Stimulated activated CD4-positive, alpha-beta T cell treated with anti-CD3 and anti-CD28 coated beads, Interleukin-1b, Interleukin-23, amount 100 ng/mL, for 24 hours (primary cell): ENCODE measurements at places on chromosomes 7 and 10.

- no peak for DNase-seq
Measured at GRCh38 chr7:17007841-17008240, 126.1 kb upstream of the AGR3 start.

GRCh38 chr7:128351296-128352152, 7.8 kb upstream of the RBM28 start:
- DNase-seq = no peak

- DNase-seq = no peak
Measured at GRCh38 chr7:37041461-37041860, 317.2 kb upstream of the AOAH start.

GRCh38 chr10:30987463-30987862, 44.2 kb downstream of the ZNF438 start:
- DNase-seq = no peak

GRCh38 chr10:30017556-30017955, 41.8 kb downstream of the JCAD start:
- no peak for DNase-seq

- no peak for DNase-seq
Measured at GRCh38 chr7:97133159-97133558, 15.7 kb downstream of the SDHAF3 start.

GRCh38 chr10:97280783-97281182, 11.7 kb downstream of the ARHGAP19 start:
- DNase-seq = no peak

- no peak for DNase-seq
Measured at GRCh38 chr10:88944813-88945212, 7.8 kb downstream of the ACTA2 start.

- DNase-seq = no peak
Measured at GRCh38 chr10:86657011-86657395, 2.7 kb downstream of the OPN4 start.

- DNase-seq = no peak
Measured at GRCh38 chr7:150867605-150868004, 15.3 kb downstream of the AOC1 start.

- no peak for DNase-seq
Measured at GRCh38 chr10:112539340-112539739, 92.3 kb downstream of the VTI1A start.

GRCh38 chr10:12129222-12130111, at the start of gene SEC61A2:
TSS of gene SEC61A2 (plus strand) at chr10:12129677. CDS start at chr10:12129788, 111 bp downstream.
- DNase-seq = peak; percentile 98

DNA sequence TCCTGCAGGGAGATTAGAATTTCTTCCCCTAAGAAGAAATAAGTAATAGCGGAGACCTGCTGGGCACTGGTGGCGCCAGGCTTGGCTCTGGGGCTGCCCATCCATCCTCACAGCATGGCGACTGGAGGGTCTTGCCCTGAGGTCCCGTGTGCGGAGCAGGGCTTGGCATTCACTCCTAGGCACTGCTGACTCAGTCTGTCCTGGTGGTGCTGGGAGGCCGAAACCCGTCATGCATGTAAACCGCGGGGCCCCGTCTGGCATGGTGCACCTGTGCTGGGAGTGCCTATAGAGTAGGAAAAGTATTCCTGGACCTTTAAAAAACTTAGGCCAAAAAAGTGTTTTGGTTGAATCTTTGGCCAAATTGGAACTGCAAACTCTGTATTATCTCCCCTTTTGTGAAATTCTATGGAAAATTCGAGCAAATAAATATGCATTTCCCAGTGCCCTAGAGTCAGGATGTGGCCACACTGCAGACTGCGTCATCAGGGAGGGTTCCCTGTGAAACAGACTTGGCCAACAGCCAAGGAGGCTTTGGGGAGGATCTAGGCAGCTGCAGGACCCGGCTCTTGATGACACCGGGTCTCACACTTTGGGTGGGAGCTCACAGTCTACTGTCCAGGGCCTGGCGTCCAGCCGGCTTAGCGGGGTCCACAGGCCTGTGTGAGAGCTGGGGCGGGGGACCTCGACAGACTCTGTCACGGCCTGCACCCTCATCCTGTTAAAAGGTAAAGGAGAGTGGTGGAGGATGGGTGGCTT, 122.3 kb downstream of the VIPR2 start:
- no peak for DNase-seq

- no peak for DNase-seq
Measured at GRCh38 chr10:102705531-102705930, 8.7 kb downstream of the ARL3 start.

DNA sequence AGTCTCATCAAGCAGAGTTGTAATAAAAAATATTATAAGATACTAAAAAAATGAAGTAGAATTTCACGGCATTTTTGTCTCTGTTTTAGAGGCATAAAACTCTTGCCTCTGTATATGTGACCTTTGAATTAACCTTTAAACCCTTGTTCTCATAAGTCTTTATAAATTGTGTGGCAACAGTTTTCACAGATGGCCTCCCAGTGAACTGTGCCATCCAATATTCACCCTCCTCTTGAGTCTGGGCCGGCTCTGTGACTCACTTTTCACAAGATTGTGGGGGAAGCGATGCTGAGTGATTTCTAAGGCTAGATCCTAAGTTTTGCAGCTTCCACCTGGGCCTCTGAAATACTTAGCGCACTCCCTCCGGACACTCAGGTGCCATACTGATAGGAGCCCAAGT, 4.6 kb upstream of the USP6NL start:
- DNase-seq = no peak

DNA sequence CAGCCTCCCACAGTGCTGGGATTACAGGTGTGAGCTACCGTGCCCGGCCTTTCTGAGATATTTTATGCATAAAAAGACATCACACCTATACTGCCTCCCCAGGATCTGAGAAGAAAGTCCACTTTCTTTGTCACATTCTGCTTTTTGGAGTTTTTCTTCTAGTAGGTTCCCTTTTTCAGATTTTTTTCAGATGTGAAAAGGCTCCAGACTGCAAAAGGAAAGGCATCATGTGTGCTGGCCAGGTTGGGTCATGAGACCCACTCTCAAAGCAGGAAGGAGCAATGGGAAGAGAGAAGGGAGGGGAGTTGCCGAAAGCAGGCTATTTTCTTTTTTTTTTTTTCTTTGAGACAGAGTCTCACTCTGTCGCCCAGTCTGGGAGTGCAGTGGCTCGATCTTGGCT, 10.8 kb downstream of the BLVRA start:
- DNase-seq = no peak

DNA sequence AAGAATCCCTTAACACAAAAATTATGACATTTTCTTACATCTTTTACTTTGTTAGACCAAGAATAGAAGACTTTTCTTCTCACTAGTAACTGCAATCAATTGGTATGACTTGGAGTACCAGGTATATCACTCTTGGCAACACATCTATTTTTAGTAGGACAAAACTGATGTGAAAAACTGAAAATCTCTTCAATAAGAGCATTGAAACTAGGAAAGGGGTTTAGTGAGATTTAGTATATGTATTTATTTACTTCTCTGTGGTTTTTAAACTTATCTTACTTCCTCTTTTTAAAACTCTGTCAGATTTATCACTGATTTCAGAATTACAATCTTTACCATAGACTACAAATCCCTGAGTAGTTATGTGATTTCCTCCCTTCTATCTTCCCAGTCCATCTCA, 366.2 kb downstream of the PCDH15 start:
- DNase-seq = no peak

DNA sequence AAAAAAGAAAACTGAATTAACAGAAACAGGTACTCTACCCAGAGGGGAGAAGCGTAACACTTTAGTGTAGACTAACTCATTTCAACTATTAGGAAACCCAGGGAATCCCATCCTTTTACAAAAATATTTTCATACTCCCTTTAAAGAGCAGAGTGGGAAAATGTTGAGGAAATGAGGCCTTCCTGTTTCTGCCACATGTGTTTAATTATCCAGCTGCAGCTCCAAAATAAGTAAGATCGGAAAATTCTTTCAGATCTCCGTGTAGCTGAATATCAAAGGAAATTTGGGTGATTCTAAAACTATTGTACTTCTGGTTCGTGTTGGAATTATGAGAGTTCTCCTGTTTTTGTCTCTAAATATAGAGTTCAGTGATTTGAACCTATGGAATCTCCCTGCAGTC, 58.0 kb upstream of the CAV2 start:
- no peak for DNase-seq

DNA sequence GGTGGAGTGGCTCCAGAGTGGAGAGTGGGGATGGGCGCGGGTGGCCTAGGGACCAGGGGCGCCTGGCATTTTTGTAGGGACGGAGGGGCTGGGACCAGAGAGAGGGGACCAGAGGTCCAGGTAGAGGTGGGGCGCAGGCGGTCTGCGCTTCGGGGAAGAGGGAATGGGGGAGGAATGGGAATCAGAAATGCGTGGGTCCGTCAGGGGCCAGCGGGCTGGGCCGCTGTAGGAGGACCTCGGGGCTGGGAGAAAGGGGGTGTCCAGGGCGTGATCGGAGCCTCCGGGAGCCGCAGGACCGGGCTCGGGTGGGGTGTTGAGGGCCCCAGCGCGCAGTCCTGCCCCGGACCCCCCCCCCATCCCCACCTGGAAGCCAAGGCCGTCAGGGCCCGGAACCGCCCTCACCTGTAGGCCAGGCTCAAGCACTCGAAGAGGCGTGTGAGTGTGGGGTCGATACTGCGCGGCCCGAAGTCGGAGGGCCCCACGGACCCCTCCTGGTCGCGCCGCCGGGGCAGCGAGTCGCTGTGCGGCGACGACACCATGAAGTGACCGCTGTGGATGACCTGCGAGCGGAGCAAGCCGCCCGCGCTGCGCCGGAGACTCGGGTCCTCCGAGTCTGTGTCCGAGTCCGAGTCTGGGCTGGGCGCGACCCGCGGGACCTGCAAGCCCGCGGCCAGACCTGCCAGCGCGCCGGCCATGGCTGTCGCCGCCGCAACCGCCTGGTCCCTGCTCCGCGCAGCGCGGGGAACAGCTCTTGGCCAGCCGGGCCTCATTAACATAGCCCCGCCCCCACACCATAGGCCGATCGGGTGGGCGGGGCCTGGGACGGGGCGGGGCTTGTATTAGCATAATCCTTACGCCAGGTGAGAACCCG, at the start of gene MLXIPL:
Gene MLXIPL, minus strand, starts transcription at position 725 of the 871 bp plus-strand sequence. Its CDS starts 30 bp downstream, at position 695.
- peak; percentile 49 for DNase-seq

- no peak for DNase-seq
Measured at GRCh38 chr10:94282369-94282768, 80.4 kb downstream of the NOC3L start.
